Activated B cell treated with CpG ODN at 0.5 μM for 24 hours (primary cell): ENCODE measurements at places on chromosomes 5 and 9. TPM values are rescaled to one million over a fixed set of nuclear protein-coding genes. Genes with fewer than 3 reads are reported as not detected.

ERBIN gene
- total RNA-seq, result 77.9 and 88.5 TPM in 2 replicates

BARHL1 gene
- not detected in 2 replicates for total RNA-seq

HRH2 gene
- total RNA-seq, result not detected in 2 replicates

PCDHGA6 gene
- 1.8 and 2.3 TPM in 2 replicates for total RNA-seq

AMBP gene
- total RNA-seq, result not detected in 2 replicates

CER1 gene
- not detected in 2 replicates for total RNA-seq

PCDHGA3 gene
- 0.20 and 0.51 TPM in 2 replicates for total RNA-seq

APBA1 gene
- total RNA-seq, result not detected in 2 replicates

TJP2 gene
- total RNA-seq, result 2.3 and 4.7 TPM in 2 replicates

SH3RF2 gene
- not detected in 2 replicates for total RNA-seq
